ENCODE measurements at places on chromosomes 3 and 15.

GRCh38 chr3:128385080-128385832, 81.4 kb downstream of the DNAJB8 start:
- no peak for DNase-seq

DNA sequence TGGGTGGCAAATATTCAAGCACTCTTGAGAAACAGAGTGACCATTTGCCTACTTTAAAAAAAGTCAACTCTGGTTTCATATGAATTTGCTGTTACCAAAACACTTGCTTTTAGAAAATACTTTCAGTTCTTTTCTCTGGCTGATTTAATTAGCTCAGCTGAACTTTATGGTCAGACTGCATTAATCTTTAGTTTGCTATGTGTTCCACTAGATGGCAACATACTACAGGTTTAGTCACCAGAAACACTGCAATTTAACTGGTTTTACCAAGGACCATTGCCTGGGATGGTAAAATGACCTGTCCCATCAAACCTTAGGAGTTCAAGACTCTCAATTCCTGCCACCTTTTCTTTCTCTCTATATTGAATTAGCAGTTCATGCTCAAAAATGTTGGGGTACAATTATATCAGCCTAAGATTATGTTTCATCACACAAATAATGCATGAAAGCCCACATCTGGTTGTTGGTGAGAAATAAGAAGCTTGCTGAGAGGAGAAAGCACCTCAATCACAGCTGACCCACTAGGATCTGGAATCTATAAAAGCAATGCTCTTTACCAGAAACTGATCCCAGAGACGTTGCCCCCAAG, 14.2 kb downstream of the EIF4E3 start:
- DNase-seq, result peak; percentile 46

- no peak for DNase-seq
Measured at GRCh38 chr3:178131801-178132200, 404.4 kb upstream of the KCNMB2 start.

DNA sequence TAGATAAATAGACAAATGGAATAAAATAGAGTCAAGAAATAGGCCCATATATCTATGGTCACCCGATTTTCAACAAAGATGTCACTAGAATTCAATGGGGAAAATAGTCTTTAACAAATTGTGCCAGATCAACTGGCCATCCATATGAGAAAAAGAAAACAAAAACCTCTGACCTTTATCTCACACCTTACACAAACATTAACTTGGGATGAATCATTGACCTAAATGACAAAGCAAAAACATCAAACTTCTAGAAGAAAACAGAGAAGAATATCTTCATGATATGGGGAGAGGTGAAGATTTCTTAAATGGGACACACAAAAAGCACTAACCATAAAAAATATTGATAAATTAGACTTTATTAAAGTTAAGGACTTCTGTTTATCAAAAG, 31.9 kb downstream of the ITGA11 start:
- DNase-seq, result no peak

GRCh38 chr15:70316059-70316600, 218.4 kb upstream of the TLE3 start:
- no peak for DNase-seq

GRCh38 chr3:34780973-34781372, 858.4 kb upstream of the ARPP21 start:
- DNase-seq, result no peak

GRCh38 chr15:84840741-84841429, 23.7 kb downstream of the ALPK3 start:
- DNase-seq, result no peak

- no peak for DNase-seq
Measured at GRCh38 chr3:188052169-188053035, 101.6 kb upstream of the LPP start.

- no peak for DNase-seq
Measured at GRCh38 chr3:188779281-188779980, 392.3 kb upstream of the TPRG1 start.

DNA sequence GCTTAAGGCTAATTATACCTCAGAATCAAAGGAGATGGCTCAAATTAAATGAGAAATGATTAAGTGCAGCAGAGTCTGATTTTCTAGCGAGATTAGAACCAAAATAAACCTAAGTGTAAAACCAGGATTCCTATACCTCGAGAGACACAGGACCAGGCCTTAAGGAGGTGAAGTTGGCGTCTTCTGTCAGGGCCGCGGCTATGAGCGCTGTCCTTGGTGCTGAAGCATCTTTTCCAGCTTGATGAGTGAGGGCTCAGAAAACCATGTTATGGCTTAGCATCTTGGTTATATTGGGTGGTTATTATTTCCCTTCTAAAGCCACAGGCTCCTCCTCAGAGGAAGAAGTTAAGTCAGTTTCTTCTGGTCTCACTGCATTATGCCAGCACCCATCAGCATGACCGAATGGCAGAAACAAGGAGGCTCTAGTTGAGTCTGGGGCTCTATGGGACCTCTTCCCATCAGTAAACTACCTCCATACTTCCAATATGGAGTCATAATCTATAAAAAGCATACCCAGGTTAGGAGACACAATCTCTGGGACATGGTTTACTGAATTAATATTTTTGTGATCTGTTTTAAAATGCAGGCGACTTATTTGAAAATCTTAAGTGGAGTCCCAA, 120.1 kb upstream of the NMNAT3 start:
- peak; percentile 30 for DNase-seq

DNA sequence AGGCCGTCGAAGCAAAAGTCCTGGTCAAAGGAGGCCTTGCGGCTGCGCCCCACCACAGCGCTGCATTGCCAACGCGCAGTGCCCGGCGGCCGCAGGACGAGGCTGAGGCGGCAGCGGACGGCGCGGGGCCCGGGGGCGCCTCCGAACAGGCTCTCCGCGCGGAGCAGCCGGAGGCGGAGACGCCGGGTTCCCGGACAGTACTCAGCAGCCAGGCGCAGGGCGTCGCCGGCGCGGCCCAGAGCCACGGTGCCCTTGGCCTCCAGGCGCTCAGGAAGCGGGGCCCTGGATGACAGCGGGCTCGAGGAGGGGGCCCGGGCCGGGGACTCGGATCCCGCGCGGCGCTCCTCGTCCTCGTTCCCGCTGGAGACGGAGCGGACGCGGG, 1.1 kb downstream of the C2CD4B start:
- DNase-seq, result no peak

- DNase-seq, result no peak
Measured at GRCh38 chr3:37075955-37076354, 82.6 kb downstream of the MLH1 start.

DNA sequence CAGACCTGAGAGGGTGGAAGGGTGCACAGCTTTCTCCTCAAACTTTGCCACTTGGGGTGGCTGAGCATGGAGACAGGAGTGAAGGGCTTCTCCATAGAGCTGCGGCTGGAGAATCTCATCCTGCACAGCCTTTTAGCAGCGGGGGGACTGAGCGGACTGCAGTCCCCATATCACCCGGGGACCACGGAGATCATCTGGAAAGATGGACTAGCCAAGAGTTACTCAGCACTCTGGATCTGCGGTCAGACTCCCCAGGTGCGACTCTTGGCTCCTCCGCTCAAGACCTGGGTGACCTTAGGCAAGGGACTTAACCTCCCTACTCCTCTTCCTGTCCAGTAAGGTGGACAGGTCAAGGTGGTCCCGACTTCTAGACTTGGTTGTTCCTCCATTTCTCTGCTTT, 125.8 kb upstream of the MEF2A start:
- no peak for DNase-seq

DNA sequence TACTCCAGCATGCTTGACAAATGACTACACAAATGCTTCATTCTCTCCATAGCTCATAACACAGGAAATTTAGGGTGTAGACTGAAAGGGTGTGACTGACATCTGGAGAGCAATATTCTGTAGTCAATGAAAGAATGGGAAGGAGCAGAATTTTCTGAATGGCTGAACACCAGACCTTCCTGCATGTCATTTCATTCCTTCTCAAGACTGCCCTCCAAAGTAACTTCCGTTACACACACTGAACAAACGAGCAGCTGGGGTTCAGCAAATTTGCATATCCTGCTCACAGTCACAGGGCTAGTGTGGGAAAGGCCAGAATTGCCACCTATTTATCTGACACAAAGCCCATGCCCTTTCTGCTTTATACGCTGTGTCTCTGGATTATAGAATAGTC, 325.0 kb upstream of the CFAP20DC start:
- DNase-seq, result no peak

- DNase-seq, result peak; percentile 76
Measured at GRCh38 chr3:51371943-51372557, 13.0 kb upstream of the MANF start.

DNA sequence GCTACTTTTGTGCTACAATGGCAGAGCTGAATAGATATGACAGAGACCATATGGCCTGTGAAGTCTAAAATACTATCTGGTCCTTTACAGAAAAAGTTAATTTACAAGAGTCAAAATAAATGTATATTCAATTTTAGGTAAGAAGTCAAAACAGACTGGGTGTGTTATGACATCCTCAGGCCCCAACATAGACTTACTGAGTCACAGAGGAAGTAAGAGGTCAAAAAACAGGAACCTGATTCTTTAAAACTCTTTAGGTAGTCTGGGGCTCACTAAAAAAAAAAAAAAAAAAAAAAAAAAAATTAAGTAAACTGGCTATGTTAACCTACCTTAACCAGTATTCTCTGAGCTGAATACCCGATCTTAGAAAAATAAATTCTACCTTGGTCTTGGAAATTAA, 13.1 kb downstream of the DNAAF4 start:
- peak; percentile 59 for DNase-seq

DNA sequence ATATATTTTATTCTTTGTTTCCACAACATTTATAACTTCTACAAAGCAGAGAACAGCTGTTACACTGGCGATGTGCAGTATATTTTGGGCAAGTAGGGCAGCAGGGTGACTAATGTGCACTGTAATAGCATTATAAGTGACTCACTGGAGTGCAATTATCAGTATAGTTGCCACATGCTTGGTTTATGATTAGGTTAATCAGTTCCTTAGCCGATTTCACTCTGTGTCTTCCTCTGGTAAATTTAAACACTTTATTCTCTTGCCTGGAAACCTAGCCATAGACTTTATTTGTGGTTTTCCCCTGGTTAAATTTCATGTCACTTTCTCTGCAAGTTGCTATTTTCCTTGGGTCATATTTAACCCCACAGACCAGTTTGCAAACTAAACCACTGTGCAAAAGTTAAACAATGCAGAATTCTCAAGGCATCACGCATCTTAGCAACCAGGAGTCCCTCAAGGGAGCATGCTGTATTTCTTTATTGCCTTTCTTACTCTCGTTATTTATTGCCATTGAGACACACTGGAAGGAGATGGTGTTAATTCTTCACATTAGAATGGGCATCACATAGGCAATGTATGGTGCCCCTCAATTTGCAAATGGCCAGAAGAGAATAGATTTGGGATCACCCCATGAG, 690.2 kb upstream of the DPPA4 start:
- no peak for DNase-seq

DNA sequence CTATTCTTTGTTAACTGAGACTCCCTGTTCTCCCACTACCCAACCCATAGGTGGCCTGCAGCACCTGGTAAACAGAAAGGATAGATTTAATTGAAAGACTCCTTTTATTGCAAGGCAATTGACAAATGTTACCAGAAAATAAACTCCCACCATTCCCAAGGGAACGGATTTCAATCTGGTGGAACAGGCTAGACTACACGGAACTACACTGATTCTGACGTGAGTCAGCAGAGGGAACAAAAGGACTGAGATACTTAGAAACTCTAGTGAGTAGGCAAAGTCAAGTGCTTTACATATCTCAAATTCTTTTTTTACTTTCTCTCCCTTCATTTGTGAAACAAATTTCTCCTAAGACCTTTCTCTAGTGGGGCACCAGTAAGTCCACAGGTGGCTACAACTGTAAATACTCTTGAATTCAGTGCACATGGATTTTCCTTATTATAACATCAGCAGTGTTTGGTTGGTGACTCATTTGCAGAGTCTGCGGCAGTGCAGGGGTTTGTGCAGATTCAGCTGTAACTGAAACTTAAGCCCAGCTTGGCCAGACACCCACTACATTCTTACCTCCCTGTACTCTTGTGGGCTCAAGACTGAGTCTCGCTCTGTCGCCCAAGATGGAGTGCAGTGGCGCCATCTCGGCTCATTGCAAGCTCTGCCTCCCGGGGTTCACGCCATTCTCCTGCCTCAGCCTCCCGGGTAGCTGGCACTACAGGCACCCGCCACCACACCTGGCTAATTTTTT, 34.3 kb upstream of the PLSCR2 start:
- DNase-seq, result peak; percentile 22

All from Kasumi-1 (cell line).